Colonic mucosa (tissue), 4 donors: ENCODE measurements at places on chromosomes 13 and 19.

- peak; percentile 97 for DNase-seq
Measured at GRCh38 chr19:4139614-4140236, 13.7 kb upstream of the CREB3L3 start.

DNA sequence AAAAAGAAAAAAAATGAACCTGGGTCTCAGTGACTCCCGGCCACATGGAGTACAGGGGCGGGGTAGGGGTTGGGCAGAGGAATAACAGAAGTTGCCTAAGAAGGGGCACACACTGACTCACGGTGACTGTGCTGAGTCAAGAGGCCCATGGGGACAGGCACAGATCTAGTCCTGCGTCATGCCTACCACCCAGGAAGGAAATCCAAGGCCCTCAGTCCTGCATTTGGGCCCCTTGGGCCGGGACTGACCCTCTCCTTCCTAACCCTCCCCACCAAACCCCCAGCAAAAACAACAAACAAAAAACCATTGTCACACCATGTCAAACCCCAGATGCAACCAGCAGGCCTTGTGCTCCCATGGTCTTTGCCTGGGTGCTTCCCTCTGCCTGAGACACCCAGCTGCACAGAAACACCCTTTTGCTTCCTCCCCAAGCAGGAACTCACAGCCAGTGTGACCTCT is 9.6 kb upstream of the NOTCH3 start:
- no peak for DNase-seq

GRCh38 chr19:12913851-12914690 is 5.0 kb downstream of the SYCE2 start:
- no peak for DNase-seq

GRCh38 chr13:80590551-80590950 is 249.6 kb upstream of the SPRY2 start:
- DNase-seq = no peak

DNA sequence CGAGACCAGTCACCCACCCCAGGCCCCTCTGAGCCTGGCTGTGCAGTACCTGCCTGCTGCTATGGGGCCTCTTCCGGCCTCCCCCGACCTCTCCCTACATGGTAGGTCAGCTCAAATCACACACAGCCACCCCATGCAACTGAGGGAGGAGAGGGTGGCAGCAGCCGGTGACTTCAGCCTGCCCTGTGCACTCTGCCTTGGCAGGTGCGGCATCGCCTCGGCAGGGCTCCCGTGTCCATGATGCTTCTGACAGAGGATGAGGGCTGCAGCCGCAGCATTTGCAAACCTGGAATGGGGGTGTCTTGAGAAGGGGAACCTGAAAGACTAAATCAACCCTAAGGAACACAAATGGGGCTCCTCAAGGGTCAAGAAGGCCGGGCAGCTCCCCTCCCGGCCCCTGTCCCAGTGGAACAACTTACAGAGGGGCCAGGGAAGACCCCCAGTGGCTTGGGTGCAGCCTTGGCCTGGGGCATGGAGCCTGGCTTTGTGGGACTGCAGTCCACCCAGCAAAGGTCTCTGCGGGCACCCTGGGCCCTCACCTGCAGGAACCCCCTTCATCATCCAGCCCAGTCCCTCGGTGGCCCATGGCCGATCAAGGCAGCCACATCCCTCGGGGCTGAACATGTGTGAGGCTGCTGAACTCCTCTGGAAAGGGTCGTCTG is 6.7 kb downstream of the TEX29 start:
- DNase-seq = no peak

DNA sequence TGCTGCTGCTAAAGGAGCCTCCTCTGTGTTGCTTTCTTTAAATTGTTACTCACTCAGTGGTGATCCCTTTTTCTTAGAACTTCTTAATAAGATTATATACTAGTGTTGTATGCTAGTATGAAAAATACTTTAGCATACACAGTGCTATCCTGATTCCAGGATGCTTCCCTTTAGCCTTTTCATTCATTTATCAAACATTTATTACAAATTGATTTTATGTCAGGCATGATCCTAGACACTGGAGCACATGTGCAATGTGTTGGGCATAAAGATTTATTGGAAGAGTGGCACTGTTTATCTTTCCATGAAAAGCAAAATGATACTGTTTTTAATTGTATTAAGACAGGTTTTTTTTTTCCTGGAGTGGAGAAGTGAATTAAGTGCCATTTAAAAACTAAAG is 249.6 kb downstream of the GPC5 start:
- no peak for DNase-seq
